ENCODE measurements at places on chromosomes 7 and 10. TPM values are rescaled to one million over a fixed set of nuclear protein-coding genes. Genes with fewer than 3 reads are reported as not detected.

Gene ZNF804B
- 0.09 TPM for total RNA-seq

Gene GGCT
- 31.0 TPM for total RNA-seq

Gene CPA1
- total RNA-seq: 0.91 TPM

Gene LIPK
- total RNA-seq: not detected

Gene EDRF1
- total RNA-seq: 27.0 TPM
